ENCODE measurements at places on chromosomes 6 and 20. TPM values are rescaled to one million over a fixed set of nuclear protein-coding genes. Genes with fewer than 3 reads are reported as not detected.

DNA sequence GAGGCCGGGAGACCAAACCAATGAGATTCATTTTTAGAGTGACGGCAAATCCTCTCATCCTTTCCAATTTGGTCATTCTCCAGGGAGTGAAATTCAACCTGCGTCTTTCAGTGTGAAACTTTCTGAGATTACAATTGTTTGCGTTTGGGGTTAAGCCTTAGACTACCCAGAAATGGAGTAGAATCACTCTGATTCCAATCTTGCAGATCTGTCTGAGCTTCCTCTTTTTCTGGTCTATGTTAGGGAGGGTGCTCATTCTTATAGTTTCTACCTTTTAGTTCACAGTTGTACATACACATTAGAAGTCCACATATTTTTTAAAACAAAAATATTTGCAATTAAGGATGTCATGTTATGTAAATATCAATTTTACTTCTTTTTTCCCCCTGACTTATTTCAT lies 183.0 kb upstream of the PHACTR1 start:
- no peak for DNase-seq

GRCh38 chr6:75403563-75404080 lies 90.0 kb downstream of the FILIP1 start:
- no peak for DNase-seq

Gene PTK7
- total RNA-seq: 165 TPM

Gene TENT5A
- 4.2 TPM for total RNA-seq

Gene FOXF2
- not detected for total RNA-seq

DNA sequence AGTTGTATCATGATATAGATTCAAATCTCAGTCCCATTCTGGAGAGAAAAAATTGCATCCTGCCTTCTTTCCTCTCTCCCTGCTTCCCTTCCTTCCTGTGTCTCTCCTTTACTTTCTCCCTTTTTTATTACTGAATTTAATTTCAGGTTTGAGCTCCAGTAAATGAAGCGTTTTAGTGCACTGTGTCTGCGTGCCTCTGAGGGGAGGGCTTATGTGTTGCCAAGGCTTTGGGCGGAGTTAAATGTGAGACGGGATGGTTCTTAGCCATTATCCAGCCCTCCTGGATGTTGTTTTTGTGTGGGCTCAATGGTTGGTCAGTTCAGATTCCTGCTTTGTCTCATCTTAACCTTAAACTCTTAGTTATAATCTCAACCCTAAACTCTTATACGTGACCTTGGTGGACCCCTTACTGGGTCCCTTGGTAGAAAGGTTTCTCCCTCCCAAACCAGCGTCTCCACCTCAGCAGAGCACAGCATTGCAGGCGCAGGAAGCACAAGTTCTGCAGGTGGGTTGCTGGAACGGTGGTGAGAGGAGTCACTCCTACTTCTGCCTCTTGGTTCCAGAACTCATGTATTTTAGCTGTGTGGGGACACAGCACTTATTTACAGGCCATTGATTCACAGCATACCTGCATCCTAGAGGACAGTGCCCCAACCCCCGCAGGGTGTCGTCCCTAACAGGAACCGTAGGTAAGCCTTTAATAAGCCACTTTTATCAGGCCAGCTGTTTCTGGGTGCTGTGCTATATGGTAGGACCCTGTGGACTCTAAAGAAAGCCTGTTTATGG lies 68.5 kb downstream of the DNAH8 start:
- DNase-seq: no peak

Gene ALDH5A1
- total RNA-seq: 5.1 TPM

DNA sequence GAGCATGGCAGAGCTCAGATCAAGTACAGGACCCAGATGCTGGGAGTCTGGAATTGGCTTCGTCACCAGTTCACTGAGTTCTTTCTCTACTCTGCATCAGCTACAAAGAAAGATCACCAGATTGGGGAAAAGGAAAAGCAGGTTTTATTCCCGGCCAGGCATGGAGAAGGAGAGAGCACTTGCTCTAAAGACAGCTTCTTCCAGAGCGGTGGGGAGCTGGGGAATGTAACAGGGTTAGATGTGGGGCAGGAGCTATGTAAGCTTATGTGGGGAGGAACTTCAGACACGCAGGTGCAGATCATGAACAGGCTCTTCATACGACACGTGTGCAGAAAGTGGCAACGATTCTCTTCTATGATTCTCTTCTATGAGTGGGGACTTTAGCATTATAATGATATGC lies 4.9 kb upstream of the ACSS1 start:
- no peak for DNase-seq

Gene LPIN3
- 8.5 TPM for total RNA-seq

DNA sequence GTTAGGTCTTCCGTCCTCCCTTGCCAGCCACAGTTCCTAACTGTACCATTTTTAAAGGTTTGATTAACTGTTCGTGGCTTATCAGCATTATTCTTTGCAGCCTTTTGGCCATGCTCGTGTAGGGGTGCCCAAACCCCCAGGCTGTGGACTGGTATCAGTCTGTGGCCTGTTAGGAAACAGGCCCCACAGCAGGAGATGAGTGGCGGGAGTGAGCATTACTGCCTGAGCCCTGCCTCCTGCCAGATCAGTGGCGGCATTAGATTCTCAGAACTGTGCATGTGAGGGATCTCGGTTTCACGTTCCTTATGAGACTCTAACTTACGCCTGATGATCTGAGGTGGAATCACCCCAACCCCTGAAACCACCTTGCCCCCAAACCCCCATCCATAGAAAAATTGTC lies 79.3 kb downstream of the TBC1D7 start:
- no peak for DNase-seq

Gene APCDD1L
- total RNA-seq: 2.4 TPM

DNA sequence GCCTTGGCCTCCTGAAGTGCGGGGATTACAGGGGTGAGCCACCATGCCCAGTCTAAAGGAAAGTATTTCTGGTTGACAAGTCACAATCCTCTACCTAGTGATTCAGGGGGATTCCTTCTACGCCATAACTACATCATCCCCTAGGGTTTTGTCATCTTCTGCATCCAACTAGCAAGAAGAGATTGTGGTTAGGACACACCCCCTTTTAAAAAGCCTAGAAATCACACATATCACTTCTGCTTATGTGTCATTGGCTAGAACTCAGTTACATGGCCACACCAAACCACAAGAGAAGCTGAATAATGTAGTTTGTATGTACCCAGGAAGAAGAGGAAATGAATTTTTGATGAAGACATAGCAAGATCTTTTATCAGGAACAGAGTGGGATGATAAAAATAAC lies 14.7 kb upstream of the CHD6 start:
- no peak for DNase-seq

- no peak for DNase-seq
Observed at GRCh38 chr6:139148557-139149235, 13.8 kb downstream of the HECA start.

Gene PARD6B
- total RNA-seq: 37.5 TPM

Gene VWA7
- 1.2 TPM for total RNA-seq

DNA sequence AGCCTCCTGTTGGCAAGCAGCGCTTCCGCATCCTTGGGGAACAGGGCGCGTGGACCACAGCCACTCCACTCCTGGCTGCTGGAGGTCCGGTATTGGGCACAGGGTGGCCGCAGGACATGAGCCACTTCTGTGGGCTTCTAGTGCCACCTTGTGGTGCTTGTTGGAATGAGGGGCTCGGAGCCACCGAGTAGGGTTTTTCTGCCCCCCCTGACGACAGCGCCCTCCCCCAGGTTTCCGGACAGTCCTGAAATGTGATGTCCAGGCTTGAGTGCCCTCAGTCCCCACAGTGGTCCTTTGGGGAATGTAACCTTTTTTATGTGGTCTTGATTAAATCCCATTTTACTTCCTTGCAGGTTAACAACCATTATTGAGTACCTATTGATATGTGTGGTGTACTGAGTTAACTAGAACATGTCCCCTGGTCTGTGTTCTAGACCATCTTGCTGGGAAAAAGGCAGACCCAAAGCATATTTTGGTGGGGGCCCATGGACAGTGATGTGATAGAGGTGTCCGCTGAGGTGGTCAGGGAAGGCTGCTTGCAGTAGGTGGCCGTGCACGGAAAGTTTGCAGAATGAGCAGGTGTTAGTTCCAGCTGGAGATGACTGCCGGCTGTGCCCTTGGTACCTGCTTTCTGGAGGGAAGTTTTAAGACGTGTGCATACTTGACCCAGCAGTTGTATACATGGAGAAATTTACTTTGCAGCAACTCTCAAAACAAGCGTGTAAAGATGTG lies 70.0 kb downstream of the PTPN1 start:
- peak; percentile 83 for DNase-seq

DNA sequence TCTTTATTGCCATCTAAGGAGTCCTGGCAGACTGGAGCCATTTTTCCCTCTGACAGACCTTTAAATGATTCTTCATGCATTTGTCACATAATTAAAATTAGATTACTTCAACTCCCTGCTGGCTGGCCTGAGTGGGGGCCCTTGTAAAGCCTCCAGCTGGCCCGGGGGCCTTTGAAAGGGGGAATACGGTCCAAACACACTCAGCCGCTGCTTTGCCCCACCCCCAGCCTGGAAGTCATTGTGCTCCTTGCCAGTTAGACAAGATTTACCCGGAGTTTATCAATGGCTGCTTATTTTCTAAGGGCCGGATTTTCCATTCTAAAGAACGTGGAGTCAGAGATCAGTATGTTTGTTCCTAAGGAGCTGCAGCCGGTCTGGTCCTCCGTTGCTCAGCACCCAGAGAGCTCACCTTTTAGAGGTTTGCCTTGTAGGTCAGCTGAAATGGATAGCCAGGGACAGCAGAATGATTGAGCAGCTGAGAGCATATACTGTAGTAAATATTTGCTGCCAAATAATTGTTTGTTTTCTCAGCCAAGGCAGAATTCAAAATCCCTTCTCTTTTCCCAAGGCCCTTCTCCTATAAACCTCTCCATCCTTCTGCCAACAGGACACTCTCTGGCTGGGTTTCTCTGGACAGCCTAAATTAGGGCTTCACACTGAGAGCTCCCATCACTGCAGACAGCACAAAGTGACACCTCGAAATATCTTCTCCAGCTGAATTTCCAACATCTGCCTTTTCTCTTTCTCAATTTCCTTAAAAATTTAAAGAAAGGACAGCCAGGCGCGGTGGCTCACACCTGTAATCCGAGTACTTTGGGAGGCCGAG lies 68.4 kb upstream of the RBM24 start:
- no peak for DNase-seq

DNA sequence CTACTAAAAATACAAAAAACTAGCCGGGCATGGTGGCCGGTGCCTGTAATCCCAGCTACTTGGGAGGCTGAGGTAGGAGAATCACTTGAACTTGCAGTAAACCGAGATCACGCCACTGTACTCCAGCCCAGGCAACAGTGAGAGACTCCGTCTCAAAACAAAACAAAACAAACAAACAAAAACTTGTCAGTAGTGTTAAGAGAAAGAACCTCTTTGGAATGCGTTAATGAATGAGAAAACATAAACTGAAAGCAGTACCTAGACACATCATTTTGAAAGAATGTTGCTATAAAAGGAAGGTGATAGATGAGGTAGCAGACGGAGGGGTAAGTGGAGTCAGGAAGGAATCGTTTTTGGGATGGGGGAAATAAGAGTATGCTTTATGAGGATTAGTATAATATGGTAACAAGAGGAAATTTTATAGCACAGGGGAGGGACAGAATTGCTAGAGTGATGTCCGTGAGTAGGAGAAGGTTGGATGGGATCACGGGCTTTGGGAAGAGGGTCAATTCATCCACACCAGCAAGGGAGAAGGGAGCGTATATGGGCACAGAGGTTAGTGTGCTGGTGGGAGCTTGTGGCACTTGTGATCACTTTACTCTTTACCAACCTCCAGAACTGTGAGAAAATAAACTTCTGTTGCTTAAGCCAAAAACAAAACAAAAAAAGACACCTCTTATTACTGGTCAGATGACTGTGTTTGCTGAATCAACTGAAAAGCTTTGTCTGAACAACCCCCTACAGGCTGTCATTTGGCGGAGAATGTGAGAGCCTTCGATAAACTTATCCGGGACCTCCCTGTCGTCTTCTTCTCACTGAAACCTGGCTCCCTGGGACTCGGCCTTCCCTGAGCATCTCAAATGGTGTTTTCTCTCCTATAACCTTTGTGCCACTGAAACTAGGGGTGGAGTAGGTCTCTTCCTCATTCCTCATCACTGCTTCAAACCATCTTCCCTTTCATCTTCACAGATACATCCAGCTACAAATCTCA lies 48.9 kb upstream of the TFAP2A start:
- no peak for DNase-seq

DNA sequence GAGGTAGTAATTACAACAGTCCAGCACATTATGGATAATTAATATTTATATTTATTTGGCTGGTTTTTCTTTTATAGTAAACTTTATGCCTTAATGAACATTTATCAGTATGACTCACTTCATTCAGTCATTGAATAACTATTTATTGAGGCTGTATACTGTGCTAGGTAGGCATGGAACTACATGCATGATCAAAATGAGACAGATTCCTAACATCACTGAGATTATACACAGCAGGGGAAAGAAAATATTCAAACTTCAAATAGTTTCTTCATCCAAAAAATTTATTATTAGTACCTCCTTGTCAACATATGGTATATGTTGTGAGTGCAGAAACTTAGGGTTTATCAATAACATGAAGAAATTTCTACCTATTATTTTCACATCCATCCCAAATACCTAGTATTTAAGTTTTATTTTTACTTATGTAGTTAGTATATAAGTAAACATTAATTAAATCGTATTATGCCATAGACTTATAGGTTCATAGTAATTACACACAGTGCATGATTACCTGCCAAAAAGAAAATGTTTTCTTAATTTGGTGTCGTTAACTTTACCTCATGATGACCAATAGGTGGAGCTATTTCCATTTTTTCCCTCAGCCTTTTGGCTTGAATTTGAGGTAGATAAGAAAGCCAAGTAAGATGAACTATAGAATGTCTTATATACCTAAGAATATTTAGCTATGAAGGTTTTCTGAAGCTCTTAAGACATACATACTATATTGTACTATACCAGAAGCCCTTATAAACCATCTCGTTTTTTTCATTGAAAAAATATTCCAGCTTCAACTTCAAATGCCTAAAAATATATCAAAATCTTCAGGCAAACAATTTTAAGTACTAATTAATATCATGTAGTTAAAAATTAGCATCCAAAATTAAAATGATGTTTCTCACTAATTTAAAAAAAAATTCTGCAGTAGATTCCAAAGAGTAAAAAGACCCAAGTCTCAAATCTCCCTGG lies 12.5 kb upstream of the TMEM30A start:
- no peak for DNase-seq

GRCh38 chr6:41717392-41717736 lies 18.0 kb downstream of the TFEB start:
- no peak for DNase-seq

Gene ALDH8A1
- 0.46 TPM for total RNA-seq

Gene EMILIN3
- 5.8 TPM for total RNA-seq

Gene KCNQ5
- 2.0 TPM for total RNA-seq

GRCh38 chr6:5250911-5251310 lies 9.8 kb downstream of the LYRM4 start:
- DNase-seq: no peak
